GM12864 (cell line): ENCODE measurements at places on chromosomes 2 and 18.

DNA sequence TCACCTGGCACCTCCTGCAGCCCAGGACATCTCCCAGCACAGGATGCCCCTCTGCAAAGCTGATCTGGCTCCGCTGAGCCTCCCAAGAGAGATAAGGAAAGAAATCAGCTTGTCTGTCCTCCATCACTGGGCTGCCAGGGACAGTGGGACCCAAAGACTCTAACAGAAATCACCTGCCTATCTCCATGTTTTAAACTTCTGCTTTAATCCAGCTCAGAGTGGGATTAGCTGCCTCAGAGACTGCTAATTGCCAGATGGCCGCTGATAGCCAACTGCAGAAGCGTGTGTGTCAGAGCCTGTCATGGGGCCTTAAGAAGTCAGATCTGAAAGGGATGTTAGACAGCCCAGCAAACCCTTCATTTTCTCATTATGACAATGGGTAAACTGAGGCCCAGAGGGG lies 389.4 kb upstream of the KLHL29 start:
- no peak for DNase-seq

DNA sequence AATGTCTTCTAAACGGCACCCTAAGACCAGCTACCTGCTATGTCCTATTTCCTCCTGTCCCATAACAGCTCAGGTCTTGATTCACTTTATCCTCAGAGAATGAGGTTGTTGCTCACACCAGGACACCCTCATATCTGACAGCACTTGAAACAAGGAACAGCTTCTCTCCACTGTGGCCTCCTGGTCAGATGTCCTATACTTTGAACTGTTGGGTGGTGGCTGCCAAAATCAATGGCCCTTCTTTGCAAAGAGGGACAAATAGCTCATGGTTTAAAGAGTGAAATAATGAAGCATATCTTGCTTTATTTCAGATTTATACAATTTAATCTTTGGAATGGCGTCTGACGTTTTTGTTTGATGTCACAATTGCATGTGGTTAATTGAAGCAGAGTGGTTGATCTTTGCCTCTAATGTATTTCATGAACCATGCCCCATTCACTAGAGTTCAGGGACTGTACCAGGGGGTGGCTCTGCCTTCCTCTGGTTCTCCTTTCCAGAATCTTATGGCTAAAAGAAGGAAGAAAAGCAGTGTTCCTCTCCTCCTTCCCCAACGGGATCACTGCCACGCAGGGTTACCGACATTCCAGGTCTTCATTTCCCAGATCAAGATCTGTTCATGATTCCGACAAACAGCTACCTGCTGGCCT lies 24.1 kb upstream of the ZCCHC2 start:
- no peak for DNase-seq

- DNase-seq, result no peak
These were observed 731.7 kb upstream of the REG3G start for GRCh38 chr2:78293768-78294167.

- DNase-seq, result no peak
These were observed at the start of gene EMILIN2 for GRCh38 chr18:2846636-2847316. Gene EMILIN2 (plus strand): TSS chr18:2847006. CDS start chr18:2847189, 183 bp downstream.

DNA sequence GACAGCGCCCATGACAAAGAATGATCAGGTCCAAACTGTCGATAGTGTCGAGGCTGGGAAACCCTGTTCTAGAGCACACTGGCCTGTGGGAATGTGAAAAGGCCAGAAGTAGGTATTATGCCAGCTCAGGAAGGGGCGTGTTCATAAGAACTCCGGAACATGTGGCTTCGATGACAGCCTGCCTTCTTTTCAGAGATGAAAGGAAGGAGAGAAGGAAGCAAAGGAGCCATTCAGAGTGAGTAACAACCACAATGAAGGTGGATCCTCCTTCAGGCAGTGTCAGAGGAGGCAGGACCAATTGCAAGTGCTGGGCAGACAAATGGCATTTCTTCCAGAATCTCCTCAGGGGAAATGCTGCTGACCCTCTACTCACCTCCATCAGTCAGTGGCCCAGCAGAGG lies 58.5 kb downstream of the NCKAP5 start:
- no peak for DNase-seq

DNA sequence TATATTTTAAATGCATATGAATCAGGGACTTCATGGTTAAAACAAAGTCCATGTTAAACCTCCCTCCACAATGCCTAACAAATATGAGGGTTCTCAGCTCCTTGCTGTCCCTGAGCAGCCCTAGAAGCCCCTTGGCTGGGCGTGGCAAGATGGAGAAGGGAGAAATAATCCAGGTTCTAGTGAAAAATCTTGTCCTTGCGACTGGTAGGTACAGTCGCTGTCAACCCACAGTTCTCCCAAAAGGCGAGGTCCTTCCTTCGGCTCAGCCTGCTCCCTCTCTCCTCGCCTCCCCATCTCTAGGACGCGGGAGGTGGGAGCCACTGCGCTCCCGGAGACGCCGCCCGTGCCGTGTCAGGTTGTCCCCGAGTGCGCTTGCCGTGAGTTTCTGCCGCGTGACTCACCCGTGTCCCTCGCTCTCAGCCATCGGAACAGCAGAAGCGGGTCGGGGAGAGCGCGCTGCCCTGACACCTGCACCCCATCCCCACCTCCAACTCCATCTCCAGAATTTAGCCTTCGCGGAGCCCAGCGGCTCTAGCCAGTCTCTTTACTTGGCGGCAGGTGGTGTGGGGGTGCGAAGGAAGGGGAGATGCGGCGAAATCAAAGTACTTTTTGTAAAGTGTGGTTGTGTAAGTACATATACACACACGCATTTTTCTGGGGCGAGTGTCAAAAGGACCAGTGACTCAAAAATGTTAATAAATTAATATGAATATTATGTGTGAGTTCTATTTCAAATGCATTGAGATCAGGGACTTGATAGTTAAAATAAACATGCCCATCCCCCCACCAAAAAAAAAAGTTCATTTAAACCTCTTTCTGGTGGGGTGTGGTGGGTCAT lies 65.1 kb upstream of the TMEM17 start:
- no peak for DNase-seq

DNA sequence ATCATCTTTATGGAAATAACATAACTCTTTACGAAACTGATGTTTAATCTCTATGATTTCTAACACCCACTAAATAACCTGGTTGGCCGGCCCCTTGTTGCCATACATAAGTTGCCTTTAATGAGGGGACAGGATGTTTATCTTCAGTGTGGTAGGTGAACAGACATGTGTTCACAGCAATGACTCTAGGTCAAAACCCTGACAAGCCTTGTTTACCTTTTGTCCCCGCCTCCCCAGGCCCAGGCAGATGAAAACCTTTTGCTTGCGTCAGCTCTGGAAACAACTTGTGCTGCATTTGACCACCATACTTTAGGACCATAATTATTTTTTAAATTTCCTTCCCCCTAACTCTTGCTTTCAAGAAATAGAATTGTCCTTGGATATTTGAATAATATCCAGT lies 2.9 kb upstream of the DSG4 start:
- no peak for DNase-seq

DNA sequence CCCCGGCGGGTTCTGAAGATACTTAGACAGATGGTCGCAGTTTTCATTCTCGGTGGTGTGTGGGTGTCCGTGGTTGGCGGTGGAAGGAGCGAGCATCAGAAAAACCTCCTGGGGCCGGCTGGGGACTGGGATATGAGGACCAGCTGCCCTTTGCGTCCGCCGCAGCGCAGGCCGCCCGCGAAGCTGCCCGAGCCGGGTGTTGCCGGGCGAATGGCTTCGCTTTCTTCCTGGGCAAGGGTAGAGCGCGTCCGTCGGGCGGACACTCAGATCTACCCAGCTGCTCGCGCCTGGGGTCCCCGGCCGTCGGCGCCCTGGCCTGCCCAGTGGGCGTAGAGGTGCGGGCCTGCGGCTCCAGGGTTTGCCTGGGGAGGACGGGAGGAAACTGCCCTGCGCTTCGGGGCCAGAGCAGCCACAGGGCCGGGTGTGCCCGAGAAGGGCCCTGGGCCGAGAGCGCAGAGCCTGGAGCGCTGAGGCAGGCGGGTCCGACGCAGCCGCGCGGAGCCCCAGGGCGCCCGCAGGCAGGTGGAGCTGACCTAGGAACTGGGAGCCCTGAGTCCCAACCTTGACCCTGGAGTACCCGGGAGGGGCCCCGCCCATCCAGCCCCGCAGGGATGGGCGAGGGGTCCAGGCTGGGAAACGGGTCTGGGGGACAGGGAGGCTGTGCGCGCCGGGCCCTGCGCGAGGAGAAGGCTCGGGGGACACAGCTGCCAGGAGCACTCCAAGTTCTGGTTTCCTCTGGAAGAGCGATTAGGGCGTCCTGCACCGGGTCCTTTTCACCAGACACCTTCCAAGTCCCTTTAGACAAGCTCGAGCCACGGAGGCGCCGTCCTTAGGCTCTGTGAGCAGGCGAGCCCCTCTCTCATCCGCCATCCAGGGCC lies 1.3 kb downstream of the TWIST2 start:
- DNase-seq, result no peak

DNA sequence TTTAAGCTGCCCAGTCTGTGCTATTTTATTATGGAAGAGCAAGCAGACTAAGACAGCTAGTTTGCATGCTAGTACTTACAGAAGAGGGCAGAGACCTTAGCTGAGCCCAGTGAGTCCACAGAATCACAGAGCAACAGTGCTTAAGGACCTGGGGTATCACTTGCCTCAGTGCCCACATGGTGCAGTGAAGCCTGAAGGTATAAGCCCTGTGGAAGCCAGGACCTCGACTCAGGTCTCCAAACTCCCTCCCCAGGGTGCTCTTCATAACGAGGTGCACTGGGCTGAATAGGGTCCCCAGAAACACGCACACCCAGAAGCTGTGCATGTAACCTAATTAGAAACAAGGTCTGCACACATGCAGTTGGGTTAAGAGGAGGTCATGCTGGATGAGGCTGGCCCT lies 718.1 kb downstream of the GALR1 start:
- no peak for DNase-seq

DNA sequence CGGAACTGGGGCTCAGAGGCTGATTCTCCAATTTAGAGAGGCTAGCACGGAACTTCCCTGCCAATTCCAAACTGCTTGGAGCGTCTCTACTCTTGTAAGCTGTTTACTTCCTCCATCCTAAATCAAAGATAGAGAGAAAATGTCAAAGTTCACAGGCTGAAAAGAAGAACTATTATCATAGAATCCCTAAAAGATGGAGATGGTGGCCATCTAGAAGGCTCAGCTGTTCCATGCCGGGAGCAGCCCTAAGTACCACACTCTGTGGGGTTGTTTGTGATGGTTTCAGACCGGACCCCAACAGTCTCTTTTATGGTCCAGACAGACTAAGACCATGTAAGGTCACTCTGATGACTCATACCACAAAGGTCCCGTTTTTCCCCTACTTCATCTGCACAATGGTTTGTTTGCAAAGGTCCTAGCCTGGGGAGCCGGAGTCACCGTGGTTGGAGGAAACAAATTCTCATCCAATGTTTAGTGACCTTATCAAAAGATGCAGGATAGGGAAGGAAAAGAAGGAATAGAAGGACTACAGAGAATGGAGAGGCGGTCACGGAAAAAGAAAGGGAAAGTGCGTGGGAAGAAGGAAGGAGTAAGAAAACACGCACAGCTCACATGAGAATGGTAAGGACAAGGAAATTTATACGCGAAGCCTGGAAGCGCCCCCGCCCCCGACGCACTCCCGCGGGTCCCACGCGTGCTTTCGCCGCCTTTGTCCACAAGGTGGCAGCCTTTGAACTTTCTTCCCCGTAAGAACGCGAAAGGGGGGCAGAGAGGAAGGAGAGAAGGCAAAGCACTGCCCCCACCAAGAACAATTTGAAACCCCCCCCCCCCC lies 453 bp upstream of the ANTXR1 start:
- DNase-seq, result no peak

GRCh38 chr2:105272176-105272575 lies 30.6 kb downstream of the GPR45 start:
- DNase-seq, result no peak

- DNase-seq, result no peak
These were observed 1071.7 kb downstream of the RPIA start for GRCh38 chr2:89763254-89763580.

DNA sequence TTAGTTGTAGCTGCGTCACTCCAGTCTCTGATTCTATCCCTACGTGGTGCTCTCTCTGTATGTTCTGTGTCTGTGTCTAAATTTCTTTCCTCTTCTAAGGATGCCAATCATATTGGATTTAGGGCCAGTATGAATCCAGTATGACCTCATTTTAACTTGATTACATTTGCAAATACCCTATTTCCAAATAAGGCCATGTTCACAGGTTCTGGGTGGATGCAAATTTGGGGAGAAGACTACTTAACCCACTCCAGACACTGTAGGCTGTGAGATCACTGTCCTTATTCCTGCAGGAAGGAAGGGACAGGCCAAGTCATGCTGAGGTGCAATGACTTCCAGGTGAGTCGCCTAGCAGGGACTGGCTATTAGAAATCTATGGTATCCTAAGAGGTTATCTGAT lies 272.2 kb downstream of the CELF4 start:
- no peak for DNase-seq

DNA sequence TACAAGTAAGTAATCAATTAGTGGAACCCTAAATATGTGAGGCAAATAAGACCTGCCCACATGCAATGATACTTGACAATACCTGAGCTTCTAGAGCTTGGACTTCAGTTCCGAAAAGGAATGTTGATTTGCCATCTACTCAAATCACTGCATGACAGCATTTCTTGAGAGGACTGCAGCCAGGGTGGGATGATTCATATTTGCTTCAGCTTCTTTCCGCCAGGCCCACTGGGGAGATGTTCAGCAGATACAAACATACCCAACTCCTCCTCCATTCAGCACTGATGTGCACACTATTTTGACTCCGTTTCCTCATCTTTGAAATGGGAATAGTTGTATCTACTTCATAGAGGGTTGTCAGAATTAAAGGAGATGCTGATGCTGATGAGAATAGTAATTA lies 28.8 kb upstream of the TMEM177 start:
- no peak for DNase-seq

GRCh38 chr18:49247781-49248180 lies 212.7 kb downstream of the DYM start:
- DNase-seq, result no peak

- DNase-seq, result no peak
These were observed 48.3 kb upstream of the CCDC68 start for GRCh38 chr18:55007602-55008001.
